Common myeloid progenitor, CD34-positive (primary cell): ENCODE measurements at places on chromosomes 4 and X.

DNA sequence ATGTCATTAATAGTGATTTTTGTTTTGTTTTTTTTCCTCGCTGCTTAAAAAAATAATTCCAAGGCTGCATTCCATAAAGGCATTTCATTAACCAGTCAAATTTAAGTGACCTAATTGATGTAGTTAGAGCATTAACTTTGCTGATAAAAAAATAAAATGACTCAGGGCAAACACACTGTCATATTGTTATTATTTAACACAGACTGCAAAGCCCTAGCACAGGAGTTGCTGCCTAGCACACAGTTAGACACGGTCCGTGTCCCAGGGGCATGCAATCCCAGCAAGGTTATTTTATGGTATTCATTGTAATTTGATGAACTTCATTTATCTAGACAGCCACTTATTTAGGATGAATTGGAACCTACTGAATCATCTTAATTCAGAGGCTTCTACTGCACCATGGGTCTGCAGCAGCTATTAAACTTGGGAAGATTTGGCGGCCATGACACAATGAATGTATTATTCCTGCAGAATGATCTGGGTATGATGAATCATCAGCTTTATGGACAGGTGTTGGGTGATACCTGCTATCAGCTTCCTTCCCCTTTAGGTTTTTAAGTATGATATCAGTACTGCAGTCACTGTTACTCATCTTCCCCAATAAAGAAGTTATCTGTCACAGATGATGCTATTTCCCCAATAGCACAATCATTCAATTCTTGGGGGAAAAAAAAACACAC lies 182.7 kb downstream of the PPARGC1A start:
- DNase-seq, result no peak

DNA sequence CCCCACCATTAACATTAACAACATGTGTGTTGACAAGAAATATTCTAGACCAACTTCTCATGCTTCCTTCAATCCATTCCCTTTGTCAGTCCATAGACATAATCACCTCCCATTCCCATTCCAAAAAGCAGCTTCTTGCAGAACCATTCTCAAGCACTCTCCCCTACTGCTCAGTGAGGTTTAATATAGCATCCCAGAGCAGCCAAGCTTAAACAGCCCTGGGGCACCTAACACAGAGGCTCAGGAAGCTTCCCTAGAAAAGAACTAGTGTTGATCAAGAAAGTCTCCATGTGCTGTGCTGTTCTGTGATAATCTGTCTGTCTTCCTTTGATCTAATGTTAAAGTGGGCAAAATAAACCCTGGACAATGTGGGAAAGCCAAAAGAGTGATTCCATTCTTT lies 174.2 kb upstream of the NOCT start:
- no peak for DNase-seq

DNA sequence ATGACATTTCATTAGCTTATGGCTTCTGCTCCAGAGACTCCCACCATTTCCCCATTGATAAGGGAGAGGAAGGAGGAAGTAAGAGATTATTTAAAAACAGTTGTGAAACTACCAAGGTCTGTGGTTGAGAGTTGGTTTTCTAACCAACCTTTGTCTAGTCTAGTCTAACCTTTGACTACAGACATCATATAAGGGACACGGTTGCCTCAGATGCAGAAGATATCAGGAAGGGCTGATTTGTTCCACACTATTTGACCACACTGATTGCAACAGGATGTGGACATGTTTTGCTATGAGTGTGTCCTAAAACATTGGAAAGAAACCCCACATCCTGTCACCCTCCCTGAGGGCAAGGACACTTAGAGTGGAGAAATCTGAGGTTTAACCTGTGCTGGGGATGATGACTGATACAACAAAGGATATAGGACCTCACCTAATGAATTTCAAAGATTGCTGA lies 53.0 kb downstream of the COQ2 start:
- no peak for DNase-seq

DNA sequence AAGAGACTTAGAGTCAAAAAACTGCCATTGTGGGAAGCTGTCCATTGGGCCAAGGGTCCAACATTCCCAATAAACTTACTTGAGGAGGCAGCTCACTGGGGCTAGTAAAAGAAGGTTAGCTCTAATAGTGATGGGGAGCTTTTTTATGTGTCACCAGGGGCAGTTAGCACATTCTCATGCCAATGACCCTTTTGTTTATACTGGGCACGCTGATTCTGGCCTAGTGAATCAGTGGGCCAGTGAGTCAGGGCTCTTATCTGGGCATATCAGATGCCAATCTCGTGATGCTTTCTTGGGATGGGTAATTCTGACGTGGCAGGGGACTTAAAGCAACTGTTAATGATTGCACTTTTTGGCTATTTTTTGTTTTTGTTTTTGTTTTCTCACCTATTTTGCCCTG lies 27.8 kb downstream of the TCEAL1 start:
- no peak for DNase-seq

DNA sequence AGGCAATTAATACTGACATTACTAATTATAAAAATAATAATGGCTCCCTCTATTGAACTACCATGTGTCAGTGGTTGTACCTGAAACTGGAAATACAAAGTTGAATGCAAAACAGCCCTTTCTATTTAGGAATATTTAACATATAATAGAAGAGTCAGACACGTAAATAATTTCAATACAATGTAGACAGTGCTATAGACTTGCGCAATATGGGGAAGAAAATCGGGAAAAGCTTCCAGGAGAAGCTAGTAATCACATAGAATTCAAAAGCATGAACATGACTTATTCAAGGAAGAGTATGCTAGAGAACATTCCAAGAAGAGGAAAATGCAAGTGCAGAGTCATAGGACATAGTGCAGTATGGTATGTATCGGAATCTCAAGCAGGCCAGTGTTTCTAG lies 408.9 kb upstream of the FTHL17 start:
- DNase-seq, result no peak

DNA sequence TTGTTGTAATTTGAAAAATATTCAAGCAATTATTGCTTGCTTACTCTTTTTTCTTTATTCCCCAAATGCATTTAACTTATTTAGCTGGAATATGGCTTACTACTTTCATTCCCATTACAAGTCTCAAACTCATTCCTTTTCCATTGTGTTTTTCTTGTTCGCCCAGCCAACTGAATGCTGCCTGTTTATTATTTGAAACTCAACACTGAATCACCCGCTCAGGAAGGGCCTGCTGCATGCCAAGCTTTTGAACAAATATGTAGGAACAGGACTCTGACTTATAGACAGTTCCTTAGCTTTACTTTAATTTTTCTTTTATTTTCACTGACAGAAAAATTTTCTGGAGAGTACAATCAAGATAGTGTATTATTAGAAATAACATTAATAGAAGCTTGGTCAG lies 12.9 kb downstream of the PCDH18 start:
- DNase-seq, result no peak
